NCI-H2029 (cell line): ENCODE measurements at places on chromosomes 13 and 19.

GRCh38 chr13:33487575-33488243, 202.2 kb upstream of the STARD13 start:
- no peak for DNase-seq

DNA sequence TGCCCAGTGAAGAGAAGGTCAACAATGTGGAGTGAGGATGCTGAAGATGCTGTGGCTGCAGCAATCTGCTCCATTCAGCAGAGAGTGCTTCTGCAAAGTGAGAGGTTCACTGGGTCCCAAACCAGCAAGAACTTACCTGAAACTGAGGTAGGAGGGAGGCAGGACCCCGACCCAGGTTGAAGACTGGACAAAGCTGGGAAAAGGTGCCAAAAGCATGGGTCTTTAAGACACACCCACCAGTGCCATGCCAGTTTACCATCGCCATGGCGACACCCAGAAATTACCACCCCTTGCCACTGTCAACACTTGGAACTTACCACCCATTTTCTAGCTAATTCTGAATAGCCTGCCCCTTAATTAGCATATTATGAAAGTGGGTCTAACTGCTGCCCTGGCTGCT, 70.7 kb downstream of the RGCC start:
- DNase-seq, result no peak

GRCh38 chr13:44074611-44075010, 194.9 kb downstream of the LACC1 start:
- no peak for DNase-seq

GRCh38 chr13:50126263-50126992, 111.2 kb downstream of the KCNRG start:
- DNase-seq, result no peak

DNA sequence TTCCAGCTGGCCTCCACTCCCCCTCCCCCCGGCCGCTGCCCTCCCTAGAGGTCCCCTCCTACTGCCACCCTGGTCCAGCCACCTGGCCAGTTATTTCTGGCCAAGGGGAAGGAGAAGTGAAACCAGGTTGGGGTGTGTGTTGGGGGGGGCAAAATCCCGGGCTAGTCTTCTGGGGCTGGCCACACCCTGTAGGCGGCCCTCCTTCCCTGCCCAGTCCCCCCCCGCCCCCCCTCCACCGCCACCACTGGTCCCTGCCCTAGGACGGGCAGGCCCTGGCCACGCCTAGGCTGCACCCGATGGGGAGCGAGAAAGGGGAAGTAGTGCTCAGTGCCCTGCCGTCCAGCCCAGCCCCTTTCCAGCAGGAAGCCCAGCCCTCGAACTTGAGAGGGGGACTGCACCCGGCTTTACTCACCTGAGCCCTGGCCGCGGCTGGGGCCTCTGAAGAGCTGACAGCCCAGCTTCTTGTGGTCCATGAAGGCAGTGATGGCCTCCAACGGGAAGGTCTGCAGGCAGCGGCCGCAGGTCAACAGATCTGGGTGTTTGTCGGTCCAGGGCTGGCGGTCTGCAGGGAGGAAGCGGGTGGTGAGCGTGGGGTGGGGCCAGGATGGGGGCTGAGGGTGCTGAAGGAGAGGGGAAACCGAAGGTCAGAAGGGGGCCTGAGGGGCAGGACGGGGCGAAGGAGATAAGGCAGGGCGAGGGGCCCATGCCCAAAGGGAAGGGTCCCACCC, 813 bp downstream of the ZNF296 start:
- peak; percentile 58 for DNase-seq

DNA sequence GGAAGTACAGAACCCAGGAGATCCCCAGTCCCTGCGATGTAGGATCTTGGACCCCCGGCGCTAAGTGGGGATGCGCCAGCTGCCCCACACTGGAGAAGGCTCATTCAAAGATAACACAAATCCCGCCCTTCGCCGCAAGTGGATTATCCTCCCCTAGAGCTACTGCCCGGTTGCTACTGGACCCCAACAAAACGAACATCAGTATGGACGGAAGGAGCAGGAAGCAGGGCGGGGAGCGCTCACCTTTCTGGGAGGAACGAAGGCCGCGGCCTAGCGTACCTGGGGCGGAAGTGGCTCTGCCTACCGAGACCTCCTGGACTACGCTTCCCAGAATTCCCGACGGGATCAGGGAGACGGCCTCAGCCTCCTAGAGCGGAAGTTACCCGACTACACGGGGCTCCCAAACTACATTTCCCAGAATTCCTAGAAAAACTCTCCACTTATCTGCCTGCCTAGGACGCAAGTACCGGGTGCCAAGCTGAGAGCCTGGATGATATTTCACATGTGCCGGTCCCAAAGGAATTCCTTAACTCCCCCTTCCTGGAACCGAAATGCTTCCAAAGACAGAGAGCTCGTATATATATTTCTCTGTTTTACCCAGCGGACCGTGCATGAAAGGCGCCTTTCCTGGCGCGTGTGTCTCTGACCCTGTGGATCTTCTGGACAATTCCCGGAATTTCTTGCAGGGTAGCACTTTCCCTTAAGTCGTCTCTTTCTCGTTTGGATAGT, at the start of gene ZNF112:
Gene ZNF112, minus strand, starts transcription at position 298 of the 729 bp plus-strand sequence. CDS start 16,141 bp downstream, outside the sequence.
- DNase-seq, result peak; percentile 96

- no peak for DNase-seq
These were observed 38.2 kb downstream of the NFIC start for GRCh38 chr19:3404324-3405260.

DNA sequence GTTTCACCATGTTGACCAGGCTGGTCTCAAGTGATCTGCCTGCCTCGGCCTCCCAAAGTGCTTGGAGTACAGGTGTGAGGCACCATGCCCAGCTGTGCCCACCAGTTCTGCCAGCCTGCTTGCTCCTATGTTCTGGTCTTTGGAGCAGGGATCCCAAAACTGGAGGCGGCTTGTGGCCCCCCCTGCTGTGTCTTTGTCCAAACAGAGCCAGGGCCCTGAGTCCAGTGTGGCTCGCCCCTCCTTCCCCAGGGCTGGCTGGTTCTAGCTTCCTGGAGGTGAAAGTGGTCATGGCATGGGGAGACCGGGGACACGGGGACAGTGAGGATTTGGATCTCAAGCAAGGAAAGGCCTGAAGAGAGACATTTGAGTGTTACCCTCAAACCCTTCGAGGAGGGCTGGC, 11.5 kb upstream of the TINCR start:
- no peak for DNase-seq

GRCh38 chr19:48674921-48675824, 2.4 kb upstream of the NTN5 start:
- DNase-seq, result peak; percentile 66

DNA sequence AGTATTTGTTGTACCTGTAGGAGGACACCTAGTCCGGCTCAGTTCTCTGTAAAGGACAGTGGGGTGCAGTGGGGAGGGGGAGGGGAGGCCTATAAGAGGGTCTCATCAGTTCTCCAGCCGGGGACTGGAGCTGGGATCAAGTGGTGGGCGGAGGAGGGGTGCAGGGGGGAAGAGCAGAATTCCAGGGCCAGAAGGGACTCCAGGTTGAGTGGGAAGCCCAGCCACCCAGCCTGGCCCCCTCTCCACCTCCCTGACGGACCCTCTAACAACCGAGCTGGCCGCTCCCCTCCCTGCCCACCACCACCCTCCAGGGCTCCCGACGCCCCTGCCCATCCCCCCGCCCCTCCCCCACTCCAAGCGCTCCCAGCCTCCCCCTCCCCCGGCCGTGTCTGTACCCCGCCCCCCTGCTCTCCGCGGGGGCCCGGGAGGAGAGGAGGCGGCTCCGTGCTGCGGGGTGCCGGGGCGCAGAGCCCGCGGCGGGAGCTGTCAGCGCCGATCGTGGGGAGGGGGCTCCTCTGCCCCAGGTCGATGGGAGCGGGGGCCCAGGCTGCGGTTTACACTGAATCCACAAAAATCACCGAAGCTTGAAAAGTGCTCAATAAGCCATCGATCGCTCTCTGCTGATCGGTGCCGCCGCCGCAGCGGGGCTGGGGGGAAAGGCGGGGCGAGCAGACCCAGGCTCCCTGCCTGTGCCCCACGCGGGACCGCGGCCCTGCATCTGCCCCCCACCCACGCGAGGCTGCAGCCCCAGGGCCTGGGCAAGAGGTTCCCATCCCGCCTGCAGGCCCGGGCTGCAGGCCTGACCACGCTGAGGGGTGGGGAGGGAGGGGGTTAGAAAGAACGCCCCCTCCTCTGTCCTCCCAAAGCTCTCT, 34.6 kb upstream of the ONECUT3 start:
- DNase-seq, result no peak

DNA sequence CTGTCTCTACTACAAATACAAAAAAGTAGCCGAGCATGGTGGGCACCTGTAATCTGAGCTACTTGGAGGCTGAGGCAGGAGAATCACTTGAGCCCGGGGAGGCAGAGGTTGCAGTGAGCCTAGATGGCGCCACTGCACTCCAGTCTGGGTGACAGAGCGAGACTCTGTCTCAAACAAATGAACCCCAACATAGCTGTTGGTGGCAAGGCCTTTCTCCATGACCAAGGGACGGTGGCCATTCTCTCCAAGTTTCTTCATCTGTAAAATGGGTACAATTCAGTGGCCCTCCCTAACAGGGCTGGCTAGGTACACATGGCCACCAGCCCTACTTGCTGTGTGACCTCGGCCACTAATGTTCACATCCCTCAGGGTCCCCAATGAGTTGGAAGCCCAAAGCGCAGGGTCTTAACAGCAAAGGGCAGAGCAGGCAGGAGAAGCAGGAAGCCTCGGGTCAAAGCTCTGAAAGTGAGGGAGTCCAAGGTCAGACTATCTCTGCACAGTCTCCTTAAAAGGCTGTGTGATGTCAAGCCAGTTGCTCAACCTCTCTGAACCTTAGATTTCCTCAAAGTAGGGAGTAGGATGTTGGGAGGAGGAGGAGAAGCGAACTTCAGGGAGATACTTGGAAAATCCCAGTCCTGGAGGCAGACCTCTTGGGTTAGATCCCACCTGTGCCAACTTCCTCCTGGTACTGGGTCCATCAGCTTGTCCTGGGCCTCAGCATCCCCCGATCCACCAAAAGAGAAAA, 2.7 kb downstream of the JUND start:
- no peak for DNase-seq

DNA sequence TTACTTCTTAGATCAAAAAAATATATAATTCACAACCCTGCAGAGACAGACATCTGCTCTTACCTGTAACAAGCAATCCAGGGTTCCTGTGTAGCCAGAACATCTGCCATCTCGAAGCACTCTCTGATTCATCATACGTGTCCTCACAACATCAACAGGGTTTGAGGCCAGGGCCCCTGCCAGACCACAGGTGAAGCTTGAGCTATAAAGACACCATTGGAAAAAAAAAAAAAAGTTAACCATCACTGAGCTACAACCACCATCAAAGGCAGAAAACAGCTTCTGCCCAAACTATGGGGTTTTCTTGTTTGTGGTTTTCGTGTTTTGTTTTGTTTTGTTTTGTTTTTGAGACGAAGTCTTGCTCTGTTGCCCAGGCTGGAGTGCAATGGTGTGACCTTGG, 19.3 kb downstream of the SLC25A30 start:
- DNase-seq, result no peak

DNA sequence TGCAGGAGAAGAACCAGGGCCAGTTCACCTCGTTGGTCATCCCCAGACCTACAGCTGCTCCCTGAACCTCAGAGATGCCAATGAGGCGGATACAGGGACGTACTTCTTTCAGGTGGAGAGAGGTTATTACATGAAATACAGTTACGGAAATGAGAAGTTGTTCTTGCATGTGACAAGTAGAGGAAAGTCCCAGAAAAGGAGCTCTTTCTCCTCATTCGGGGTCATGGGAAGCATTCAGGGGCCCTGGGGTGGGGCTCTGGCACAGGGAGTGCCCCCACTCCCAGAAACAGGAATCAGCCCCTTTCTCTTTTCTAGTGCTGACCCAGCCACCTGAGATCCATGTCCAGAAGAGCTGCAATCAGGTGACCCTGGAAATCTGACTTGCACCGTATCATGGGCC, 4.5 kb upstream of the SIGLEC9 start:
- no peak for DNase-seq

DNA sequence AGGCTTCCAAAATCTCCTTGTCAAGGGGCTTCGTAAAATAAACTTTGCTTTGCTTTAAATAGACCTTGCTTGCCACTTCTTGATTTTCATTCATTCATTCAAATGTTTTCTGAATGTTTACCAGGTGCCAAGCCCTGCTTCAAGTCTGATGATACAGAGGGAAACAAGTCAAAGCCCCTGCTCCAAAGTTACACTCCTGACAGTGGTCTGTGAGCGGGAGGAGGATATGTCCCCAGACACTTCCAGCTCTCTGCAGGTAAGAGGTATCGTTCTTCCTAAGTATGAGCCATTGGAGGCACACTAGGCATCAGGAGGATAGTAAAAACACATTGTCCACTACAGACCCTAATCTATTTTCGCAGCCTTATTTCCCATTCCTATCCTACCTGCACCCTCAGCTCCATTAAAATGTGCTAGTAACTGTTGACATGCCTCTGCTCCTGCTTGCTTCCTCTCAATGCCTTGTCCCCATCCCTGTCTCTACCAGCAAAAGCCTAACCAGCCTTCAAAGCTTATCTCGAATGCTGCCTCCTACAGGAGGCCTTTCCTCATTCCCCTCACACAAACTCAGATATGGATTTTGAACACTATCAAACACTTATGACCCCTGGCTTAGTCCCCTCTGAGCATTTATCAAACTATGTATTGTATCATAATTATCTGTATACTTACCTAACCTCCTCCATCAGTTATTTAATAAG, 6.2 kb upstream of the WBP4 start:
- no peak for DNase-seq

DNA sequence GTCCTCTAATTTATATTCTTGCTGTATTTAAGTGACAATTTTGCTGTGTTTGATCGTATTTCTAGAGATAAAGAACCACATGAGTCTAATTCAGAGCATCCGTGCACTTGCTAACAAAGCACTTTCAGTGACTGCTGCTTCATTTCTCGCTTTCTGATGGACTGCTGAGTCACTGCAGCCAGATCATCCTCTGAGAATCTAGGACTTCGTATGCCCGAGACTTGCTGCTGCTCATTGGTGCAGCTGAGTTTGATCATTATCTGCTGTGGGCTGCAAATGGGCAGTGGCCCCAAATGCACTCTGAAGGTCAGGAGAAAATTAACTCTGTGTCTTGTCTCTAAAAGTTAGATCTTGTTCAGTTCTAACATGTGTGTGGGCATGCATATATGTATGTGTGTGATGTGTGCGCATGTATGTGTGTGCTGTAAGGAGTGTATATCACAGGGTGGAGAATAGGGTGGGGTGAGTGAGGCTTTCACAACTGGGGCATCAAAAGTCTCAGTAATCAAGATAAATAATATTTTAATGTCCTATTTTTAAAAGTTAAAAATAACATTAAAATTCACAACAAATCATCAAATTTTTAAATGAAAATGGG, 342.6 kb downstream of the MTUS2 start:
- no peak for DNase-seq

- DNase-seq, result no peak
These were observed 11.2 kb downstream of the ZNF317 start for GRCh38 chr19:9151367-9151766.

GRCh38 chr19:46610413-46610775, 9.3 kb downstream of the CALM3 start:
- no peak for DNase-seq

GRCh38 chr19:40210889-40211288, 7.3 kb downstream of the TTC9B start:
- no peak for DNase-seq
